Uterine smooth muscle cell (primary cell): ENCODE measurements at places on chromosomes 13 and 19. TPM values are rescaled to one million over a fixed set of nuclear protein-coding genes. Genes with fewer than 3 reads are reported as not detected.

LILRB3 gene
- total RNA-seq, result not detected in 2 replicates

GSX1 gene
- total RNA-seq, result not detected in 2 replicates

NLRP9 gene
- total RNA-seq, result not detected in 2 replicates

SEMA6B gene
- total RNA-seq, result under 0.01 and 0.11 TPM in 2 replicates

ZNF626 gene
- 15.6 and 16.9 TPM in 2 replicates for total RNA-seq

PPP1R12C gene
- total RNA-seq, result 44.6 and 50.9 TPM in 2 replicates

PDE4C gene
- under 0.01 and 0.44 TPM in 2 replicates for total RNA-seq

OBI1 gene
- 14.1 and 25.7 TPM in 2 replicates for total RNA-seq

TJP3 gene
- under 0.01 and 0.12 TPM in 2 replicates for total RNA-seq

C19orf81 gene
- 0.22 TPM in 1 of 2 replicates, not detected in the other for total RNA-seq

IL11 gene
- total RNA-seq, result 6.9 and 8.5 TPM in 2 replicates

F2RL3 gene
- total RNA-seq, result 0.22 TPM in 1 of 2 replicates, not detected in the other

CCDC194 gene
- total RNA-seq, result not detected in 2 replicates

ETHE1 gene
- 73.0 and 89.6 TPM in 2 replicates for total RNA-seq

ACP7 gene
- total RNA-seq, result 0.33 and 0.87 TPM in 2 replicates

BLOC1S3 gene
- 3.9 and 7.5 TPM in 2 replicates for total RNA-seq

SHANK1 gene
- total RNA-seq, result 13.0 and 26.0 TPM in 2 replicates

NLRP7 gene
- 0.22 TPM in 1 of 2 replicates, not detected in the other for total RNA-seq

ZIM2 gene
- total RNA-seq, result 0.12 TPM in 1 of 2 replicates, not detected in the other

BRSK1 gene
- 7.0 and 9.2 TPM in 2 replicates for total RNA-seq

ATXN8OS gene
- total RNA-seq, result not detected in 2 replicates

TDRD3 gene
- total RNA-seq, result 19.3 and 20.6 TPM in 2 replicates

SIGLEC9 gene
- total RNA-seq, result 0.44 TPM in 1 of 2 replicates, not detected in the other

MEIOSIN gene
- total RNA-seq, result not detected in 2 replicates

CYP2A6 gene
- total RNA-seq, result not detected in 2 replicates

FBN3 gene
- not detected in 2 replicates for total RNA-seq

ACTMAP gene
- total RNA-seq, result 0.77 and 1.1 TPM in 2 replicates

MAST1 gene
- total RNA-seq, result 0.87 TPM in 1 of 2 replicates, not detected in the other

IL17D gene
- 1.00 and 1.4 TPM in 2 replicates for total RNA-seq

KIR2DL1 gene
- not detected in 2 replicates for total RNA-seq

SCEL gene
- total RNA-seq, result not detected in 2 replicates

PLIN5 gene
- total RNA-seq, result not detected in 2 replicates

ERICH6B gene
- total RNA-seq, result not detected in 2 replicates

IFNL1 gene
- not detected in 2 replicates for total RNA-seq

FFAR1 gene
- not detected in 2 replicates for total RNA-seq

RFPL4A gene
- total RNA-seq, result not detected in 2 replicates

URAD gene
- not detected in 2 replicates for total RNA-seq

ZNF829 gene
- 3.7 TPM in 2 replicates for total RNA-seq

KIR3DL3 gene
- not detected in 2 replicates for total RNA-seq

PGLYRP2 gene
- not detected in 2 replicates for total RNA-seq

PSG1 gene
- total RNA-seq, result 0.22 and 0.62 TPM in 2 replicates

TTYH1 gene
- total RNA-seq, result not detected in 2 replicates

ZNF560 gene
- 0.11 and 0.75 TPM in 2 replicates for total RNA-seq
